Central memory CD4-positive, alpha-beta T cell (primary cell): ENCODE measurements at places on chromosomes 12 and 14.

- DNase-seq, result peak; percentile 74
Observed at GRCh38 chr14:105315211-105315721, 718 bp downstream of the PACS2 start.

- DNase-seq, result no peak
Observed at GRCh38 chr12:59452259-59452658, 143.6 kb upstream of the SLC16A7 start.

DNA sequence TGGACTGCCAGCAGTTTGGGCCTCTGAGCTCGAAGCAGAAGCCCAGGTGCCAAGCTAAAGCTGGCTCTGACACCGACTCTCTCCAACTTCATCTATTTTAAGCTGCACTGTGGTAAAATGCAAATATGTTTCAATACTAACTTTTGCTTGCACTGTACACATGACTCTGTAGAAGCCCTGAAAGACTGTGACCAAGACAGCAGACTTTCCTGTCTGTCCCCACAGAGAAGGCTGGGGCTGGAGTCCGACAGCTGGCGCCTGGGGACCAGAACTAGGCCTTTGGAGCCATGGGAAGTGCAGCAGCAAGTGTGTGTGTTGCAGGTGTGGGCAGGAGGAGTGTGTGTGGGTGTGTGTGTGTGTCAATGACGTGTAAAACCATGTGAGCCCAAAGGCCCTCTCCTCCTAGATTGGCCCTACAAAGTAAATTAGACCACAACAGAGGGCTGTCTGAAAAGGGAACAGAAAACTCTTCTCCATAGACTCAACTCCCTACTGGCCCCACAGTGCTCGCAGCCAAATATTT lies 16.4 kb upstream of the RAB35 start:
- no peak for DNase-seq

- no peak for DNase-seq
Observed at GRCh38 chr12:69886109-69886508, 61.1 kb downstream of the MYRFL start.

GRCh38 chr14:52106840-52107239 lies 38.0 kb upstream of the NID2 start:
- DNase-seq, result no peak

GRCh38 chr12:132311201-132311915 lies 18.0 kb downstream of the GALNT9 start:
- DNase-seq, result no peak

GRCh38 chr12:107645630-107646333 lies 39.8 kb upstream of the PWP1 start:
- no peak for DNase-seq

- no peak for DNase-seq
Observed at GRCh38 chr12:47413806-47414205, 292.0 kb downstream of the RPAP3 start.
